Stimulated activated CD8-positive, alpha-beta memory T cell treated with anti-CD3 and anti-CD28 coated beads, Interleukin-7, amount 100 ng/mL, for 1 hour (primary cell): ENCODE measurements at places on chromosomes 4 and X.

DNA sequence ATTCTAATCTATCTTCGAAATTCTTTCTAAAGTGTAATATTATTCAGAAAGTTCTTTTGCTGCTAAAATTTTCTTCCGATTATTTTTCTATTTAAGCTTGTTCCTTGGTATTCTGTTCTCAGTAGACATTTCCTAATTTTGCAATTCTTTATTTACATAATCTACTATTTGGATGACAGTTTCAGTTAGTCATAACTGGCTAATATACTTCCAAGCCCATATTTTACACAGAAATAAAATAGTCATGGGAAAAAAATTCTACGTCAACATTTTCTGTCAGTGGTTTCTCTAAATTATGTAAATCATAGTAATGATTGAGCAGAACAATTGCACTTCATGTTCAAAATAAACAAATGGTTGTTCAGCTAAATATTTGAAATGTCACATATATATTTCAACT lies 178.0 kb upstream of the ANKRD50 start:
- no peak for DNase-seq

- DNase-seq: no peak
Measured at GRCh38 chrX:19487520-19488200, 27.6 kb downstream of the MAP3K15 start.

- DNase-seq: no peak
Measured at GRCh38 chr4:3288571-3289094, 4.2 kb upstream of the RGS12 start.

- DNase-seq: no peak
Measured at GRCh38 chr4:139642364-139642763, 23.3 kb upstream of the MGST2 start.

DNA sequence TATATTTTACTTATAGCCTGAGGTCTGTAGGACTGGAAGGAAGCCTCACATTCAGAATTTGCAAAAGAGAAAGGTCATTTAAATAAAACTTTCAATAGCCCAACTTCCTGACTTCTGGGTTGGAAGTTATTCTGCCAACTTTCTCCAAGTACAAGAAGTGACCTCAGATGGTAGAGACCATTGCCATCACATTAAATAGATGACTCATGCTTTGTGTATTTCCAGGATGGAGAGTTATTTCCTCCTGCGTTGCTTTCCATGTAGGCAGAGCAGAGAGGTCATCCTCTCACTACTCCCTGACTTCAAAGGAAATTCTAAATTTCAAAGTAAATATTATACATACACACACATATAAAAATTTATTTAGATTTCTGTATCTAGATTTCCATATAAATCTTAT lies 73.0 kb upstream of the NR3C2 start:
- DNase-seq: no peak

GRCh38 chrX:42119076-42119475 lies 195.7 kb upstream of the CASK start:
- no peak for DNase-seq

- DNase-seq: no peak
Measured at GRCh38 chr4:36159208-36159607, 85.1 kb downstream of the ARAP2 start.

- no peak for DNase-seq
Measured at GRCh38 chr4:118991686-118992085, 103.0 kb downstream of the SYNPO2 start.

GRCh38 chrX:15820106-15821073 lies 30.1 kb downstream of the ZRSR2 start:
- no peak for DNase-seq

DNA sequence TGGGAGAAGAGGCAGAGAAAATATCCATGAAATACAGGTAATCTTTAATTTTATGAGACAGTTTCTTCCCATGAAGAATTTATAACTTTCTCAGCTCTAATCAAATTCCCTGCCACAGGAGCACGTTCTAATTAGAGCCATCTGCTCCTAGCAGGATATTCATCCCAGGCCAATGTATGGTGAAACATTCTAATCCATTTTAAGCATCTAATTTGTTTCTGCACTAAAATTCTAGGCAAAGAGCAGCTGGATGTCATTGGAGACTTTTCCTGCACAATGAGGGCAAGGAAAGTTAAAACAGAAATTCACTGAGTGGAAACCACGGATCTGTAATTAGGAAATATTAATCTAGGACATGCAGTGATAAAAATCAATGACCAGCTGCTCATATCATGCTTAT lies 107.7 kb upstream of the ZFP42 start:
- no peak for DNase-seq

GRCh38 chr4:174592256-174592984 lies 70.1 kb upstream of the HPGD start:
- no peak for DNase-seq

DNA sequence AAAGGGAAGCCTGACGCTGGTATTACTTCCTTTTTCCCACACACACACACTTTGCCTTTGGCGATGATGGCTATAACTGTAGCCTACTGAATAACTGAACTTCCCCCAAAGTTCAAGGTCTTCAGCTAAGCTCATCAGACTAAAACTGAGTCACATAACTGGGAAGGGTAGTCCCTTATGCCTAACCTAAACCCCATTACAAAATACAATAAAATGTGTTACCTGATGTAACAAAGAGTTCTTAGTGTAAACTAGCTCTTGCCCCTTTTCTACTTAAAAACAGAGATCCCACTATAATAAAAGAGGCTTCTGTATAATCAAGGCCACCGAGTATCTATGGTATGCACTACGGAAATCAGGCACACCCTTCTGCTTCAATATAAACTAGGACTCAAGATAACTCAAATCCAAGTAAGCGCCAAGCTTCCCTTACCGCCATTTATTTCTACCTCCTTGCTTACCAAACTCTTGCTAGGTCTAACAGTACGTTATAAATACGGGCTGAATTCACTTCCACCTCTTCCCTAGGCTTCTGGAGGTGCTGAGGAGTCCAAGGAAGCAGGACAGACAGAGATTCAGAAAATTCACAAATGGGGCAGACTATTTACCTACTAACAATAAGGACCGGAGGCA lies 2.4 kb downstream of the OTUD4 start:
- DNase-seq: no peak

- no peak for DNase-seq
Measured at GRCh38 chr4:78120144-78120880, 63.2 kb downstream of the FRAS1 start.

- DNase-seq: no peak
Measured at GRCh38 chr4:55181010-55182005, 55.9 kb upstream of the KDR start.

- DNase-seq: no peak
Measured at GRCh38 chr4:110294165-110294564, 95.8 kb upstream of the ELOVL6 start.

DNA sequence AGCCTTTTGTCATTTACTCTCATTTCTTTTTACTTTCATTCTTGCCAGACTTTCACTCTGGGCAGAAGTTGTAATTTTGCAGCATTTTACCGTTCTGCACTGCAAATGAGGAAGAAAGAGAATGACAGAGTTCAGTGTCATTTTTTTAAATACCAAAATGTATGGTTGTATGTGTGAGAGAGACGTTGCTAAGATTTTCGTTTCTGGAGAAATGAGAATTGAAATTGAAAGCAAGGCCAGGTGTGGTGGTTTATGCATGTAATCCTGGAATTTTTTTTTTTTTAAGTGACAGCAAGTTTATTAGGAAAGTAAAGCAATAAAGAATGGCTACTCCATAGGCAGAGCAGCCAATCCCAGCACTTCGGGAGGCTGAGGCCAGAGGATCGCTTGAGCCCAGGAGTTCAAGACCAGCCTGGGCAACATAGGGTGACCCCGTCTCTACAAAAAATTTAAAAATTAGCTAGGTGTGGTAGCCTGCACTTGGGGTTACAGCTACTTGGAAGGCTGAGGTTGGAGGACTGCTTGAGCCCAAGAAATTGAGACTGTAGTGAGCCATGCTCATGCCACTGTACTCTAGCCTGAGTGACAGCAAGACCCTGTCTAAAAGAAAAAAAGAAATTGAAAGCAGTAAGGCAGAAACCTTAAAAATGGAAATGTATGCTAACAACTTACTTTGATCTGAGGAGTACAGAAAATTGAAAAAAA lies 12.9 kb downstream of the DCK start:
- DNase-seq: no peak

DNA sequence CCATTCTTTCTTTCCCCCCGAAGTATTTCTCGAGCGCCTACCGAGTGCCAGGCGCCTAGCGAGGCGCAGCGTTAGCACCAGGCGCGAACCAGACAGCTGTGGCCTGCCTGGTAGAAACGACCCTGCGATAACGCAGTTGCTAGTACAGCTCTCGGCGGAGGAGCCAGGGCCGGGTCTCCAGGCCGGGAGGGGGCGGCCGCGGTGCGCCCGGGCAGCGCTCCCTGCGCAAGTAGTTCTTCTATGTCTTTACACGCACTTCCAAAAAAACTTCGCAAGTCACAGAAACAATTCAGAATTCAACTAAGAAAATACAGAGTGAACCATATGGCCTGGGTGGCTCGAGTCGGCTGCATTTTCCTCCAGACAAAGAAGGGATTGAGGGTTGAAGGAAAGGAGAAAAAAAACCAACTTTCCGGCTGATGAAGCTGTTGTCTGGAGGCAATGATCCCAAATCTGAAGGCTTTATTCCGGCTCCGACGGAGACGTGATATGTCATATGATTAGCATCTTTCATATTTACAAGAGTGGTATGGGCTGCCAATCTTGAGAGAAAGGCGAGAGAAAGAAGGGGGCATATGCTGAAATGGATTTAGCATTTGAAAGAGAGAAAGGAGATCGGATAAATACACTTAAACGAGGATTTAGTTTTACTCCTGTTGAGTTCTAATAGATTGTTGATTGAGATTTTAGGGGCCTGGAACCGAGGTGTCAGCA lies 7.2 kb upstream of the NEUROG2 start:
- no peak for DNase-seq

DNA sequence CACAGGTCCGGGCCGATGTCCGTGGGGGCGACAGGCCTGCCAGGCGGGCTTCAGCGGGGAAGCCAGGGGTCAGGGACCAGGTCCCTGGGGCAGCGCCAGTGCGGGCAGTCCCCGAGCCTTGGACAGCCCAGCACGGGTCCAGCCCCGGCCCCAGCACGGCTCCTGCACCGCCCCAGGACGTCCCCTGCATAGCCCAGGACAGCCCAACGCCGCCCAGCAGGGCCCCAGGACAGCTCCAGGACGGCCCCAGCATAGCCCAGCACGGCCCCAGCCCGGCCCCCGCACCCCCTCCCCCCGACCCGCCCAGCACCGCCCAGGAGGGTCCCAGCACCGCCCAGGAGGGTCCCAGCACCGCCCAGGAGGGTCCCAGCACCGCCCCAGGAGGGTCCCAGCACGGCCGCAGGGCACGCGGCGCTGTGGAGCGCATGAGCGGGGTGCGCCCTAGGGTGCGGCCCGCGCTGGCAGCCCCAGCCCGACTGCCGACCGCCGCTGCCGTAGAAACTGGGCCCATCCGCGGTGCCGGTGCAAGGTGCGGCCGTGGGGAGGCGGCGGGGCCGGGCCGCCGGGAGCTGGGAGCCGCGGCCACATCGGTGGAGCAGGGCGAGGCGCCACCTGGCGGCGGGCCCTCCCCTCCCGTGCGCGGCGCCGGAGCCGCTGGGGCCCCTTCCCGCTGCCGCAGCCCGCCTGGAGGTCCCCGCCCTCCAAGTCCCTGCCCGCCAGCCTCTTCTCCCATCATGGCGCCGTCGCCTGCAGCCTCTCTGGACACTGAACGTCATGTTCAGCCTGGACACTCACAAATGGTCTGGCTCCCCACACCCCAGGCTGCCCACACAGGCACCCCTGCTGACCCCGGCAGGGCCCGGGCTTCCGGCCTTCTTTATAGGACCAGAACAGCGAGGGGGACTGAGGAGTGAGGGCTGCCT lies 106.8 kb upstream of the NKX1-1 start:
- no peak for DNase-seq

DNA sequence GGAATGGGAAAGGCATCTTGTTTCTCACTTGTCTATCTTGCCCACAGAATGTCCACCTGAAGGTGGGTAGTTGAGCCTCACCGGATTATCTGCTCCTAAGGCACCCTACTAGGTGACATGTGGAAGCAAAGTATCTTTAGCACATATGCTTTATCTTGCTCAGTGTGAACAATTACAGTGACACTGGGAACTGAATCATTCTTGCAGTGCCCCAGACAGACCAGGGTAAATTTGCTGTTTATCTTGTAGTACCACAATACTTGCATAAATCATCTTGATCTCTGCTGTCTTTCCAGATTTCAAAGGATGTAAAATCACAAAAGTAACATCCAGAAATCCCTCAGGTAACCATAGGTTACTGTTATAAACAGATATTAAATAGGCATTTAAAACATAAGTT lies 930.0 kb upstream of the INTU start:
- no peak for DNase-seq

DNA sequence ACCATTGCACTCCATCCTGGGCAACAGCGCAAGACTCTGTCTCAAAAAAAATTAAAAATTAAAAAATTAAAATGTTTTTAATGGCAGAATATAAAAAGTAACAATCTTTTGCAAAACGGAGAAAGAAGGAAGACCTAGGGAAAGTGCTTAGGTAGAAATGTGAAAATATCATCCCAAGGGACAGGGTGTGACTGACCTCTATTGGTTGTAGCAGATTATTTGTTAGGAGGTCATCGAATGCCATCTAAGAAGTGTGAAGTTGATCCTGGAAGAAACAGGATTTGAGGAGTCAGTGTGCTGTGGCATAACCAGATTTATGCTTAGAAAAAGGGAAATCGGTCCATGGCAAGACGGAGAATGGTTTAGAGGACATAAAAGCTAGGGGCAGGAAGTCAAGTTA lies 18.1 kb upstream of the C4orf36 start:
- no peak for DNase-seq

- no peak for DNase-seq
Measured at GRCh38 chrX:71989768-71990426, 79.3 kb downstream of the NHSL2 start.

DNA sequence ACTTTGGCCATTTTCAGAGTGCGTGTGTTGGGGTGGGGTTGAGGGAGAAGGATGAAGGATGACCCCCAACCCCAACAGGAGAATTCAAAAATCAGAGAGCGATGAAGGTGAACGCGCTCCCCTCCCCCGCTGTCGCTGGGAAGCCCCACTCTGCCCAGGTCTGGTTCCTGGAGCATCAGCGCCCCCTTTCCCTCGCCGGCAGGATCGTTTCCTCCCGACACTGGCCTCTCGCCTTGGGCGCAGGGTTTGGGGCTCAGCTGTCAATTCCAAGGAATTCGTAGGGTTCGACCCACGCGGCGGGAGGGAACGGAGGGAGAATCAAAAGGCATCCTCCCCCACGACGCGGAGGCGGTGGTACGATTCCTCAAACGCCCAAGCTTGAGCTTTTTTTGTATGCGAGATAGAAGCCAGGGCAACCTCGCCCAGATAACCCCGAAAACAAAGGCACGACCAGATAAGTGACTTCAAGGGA lies 1.0 kb upstream of the PDGFRA start:
- no peak for DNase-seq

DNA sequence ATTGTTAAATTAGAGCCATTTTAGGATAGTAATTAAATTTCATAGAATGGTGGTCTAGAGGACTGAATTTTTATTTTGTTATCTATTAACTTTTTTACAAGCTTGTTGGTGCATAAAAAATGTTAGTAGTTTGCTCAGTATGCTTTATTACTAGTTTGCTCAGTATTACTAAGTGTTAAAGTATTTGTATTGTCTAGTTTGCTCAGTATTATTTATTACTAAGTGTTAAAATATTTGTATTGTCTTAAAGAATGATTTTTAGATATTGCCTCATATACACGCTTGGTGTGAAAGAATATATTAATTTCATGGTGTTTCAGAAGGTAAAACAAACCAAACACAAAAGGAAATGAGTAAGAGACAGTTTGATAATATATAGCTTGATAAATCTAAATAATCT lies 268.4 kb upstream of the MAGEB18 start:
- no peak for DNase-seq
